LoVo (cell line): ENCODE measurements at places on chromosomes 13 and 19.

- DNase-seq = no peak
Observed at GRCh38 chr19:1354970-1355567, 28.6 kb upstream of the NDUFS7 start.

DNA sequence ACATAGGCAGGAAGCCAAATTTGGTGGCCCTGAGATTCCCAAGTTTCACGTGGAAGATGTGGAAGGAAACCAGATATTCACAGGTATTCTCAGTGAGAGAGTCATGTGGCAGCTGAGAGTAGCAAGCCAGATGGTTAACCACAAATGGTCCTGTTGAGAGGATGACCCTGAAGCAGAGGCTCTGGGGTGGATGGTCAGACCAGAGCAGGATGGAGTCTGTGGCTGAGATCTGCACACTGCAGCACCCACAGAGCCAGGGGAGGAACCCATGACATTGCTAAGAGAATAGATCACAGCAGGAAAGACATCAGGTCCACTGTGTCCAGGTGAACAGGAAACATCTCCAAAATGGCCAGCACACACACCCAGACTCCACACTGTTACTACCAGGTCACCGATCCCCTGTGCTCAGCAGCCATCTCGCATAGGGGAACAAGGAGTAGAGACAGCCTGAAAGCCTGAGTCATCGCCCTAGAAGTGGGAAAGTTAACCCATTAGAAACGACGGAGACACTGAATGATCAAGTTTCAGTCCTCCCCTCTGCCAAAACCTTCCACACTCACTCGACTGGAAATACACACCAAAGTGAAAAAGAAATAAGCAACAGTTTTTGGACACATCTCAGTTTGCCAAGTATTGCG, 160.0 kb downstream of the RBM26 start:
- DNase-seq = no peak

DNA sequence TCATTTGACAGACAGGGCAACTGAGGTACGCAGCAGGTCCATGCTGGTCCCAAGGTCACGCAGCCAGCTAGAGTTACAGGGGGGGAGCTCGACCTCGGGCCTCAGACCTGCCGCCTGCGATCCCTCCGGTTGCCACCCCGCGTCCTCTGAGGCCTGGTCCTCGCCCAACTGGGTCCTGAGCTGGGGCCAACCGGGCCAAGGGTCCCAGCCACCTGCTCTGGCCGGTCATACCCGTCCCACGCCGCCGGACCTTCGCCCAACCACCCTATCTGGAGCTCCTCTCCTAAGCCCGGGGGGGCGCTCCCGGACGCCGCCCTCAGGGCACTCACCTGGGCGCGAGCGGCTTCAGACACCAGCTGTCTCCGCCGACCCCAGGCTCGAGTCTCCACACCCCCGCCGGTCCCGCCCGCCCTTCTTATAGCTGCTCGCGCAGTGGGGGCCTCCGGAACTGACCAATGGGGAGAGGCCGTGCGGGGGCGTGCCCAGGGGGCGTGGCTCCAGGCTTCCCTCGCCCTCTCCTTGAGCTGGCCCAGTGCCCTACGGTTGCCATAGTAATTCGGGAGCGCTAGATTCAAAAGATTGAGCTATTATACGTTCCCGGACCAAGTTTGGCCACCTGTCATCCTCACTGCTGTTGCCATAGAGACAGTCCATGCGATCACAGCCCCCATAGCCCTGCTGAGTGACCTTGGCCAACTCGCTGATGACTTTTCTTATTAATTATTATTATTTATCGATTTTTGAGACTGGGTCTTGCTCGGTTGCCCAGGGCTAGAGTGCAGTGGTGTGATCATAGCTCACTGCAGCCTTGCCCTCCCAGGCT, at the start of gene PLIN5:
PLIN5 (minus strand) TSS at position 389 of the 823 bp plus-strand sequence. CDS start 1,150 bp downstream, outside the sequence.
- peak; percentile 50 for DNase-seq

- DNase-seq = no peak
Observed at GRCh38 chr13:64457976-64458375, 2772.2 kb downstream of the PCDH9 start.

DNA sequence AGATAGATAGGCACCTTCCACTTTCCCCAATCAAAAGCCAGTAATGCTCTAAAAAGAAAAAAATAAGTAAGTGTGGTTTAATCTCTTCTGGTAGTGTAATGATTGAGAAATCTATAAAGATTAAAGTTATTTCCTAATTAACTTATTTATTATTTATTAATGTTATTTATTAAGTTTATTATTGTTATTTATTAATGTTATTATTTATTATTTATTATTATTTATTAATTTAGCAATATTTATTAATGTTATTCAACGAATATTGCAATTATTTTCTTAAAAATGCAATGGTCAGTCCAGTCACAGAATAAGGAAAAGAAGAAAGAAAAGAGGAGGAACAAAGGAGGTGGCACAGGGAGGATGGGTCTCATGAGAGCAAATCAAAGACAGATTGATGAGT, 100.7 kb downstream of the FREM2 start:
- DNase-seq = no peak

GRCh38 chr19:19711306-19711933, 21.5 kb downstream of the ZNF14 start:
- DNase-seq = no peak

- DNase-seq = no peak
Observed at GRCh38 chr13:110486061-110486715, 75.3 kb downstream of the RAB20 start.

DNA sequence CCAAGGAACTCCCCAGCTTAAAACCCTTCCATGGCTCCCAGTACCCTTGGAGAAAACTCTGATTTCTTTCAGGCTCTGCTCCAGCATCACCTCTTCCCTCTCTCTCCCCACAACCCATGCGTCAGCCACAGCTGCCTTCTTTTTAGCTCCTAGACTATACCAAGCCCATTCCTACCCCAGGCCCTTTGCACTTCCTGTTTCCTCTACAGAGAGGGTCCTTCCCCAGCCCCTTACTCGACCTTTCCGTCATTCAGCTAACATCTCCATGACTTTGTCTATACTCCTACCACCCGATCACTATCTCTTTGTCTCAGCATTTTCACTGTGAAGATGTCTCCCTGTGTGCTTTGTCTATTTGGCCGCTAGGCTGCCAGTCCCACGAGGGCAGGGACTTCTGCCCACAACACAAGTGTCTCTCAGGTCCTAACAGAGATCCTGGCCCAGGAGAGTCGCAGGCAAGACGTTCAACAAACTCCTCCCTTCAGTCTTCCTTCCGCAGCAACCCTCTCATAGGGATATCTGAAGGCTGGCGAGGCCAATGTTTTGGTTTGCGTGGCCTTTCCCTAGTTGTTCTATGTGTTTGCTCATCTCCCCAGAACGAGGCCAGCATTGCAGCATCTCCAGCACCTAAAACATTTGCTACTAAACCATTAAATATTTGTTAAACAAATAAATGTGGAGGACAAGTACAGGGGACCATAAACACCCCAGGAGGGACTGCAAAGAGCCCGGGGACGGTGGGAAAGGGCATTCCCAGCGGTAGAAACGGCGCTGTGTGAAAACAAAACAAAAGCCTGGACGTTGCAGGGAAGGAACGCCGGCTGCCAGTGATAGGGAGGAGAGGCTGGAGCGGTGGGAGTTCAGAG, 816 bp downstream of the CCNP start:
- no peak for DNase-seq

DNA sequence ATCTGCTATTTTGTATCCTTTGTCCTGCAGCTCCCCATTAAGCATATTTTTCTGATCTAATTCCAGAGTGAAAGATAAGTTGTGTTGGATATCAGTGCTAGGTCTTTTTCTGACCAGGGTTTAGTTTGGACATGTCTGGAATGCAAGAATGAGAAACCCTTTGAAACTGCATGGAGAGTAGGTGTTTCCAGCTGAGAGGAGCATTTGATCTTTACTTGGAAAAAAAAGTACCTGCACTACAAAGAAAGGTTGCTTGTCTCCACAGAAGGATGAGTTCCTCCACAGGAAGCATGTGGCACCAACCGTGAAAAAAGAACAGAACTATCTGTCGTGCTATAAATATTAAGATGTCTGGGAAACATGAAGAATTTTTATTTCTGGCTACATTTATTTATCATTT, 36.6 kb upstream of the MED4 start:
- DNase-seq = no peak

GRCh38 chr19:6412447-6413091, 12.0 kb downstream of the KHSRP start:
- DNase-seq = no peak

DNA sequence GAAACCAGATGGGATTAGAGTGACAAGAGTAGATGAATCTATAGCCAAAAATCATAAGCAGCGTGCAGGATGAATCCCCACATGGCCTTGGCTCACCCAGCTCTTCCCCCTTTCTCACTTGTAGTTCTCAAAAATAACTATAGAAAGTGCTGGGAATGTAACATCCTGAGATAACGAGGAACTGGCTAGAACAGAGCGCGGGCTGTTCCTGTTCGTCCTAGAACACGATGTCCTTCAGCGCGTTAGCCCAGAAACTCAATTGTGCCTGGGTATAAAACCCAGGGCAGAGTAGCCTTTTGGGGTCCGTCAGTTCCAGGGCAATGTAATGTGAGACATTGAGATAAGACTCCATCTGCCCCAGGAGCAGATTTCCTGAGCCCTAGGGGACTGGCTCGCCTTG, 326.2 kb downstream of the TSHZ3 start:
- no peak for DNase-seq

DNA sequence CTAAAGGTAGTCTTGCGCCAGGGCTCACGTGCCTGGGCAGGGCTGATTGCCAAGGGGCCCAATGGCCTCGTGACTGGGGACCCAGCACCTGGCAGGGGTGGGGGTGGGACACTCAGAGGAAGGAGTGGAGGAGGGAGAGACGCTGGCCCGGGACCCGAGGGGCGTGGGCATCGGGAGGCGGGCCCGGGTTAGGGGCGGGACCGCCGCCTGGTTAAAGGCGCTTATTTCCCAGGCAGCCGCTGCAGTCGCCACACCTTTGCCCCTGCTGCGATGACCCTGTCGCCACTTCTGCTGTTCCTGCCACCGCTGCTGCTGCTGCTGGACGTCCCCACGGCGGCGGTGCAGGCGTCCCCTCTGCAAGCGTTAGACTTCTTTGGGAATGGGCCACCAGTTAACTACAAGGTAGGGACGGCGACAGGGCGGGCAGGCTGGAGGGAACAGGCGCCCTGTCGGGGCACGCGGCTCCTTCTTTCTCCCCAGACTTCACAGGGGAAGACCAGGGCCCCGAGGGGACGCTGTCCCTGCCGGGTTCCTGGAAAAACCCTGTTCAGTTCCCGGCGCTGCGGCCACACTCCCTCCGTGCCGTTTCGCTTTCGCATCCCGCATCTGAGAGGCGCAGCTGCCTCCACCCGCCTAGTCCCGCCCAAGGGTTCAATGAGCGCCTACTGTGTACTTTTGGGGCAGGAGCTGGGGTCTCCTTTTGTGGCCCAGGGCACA, at the start of gene IFI30:
IFI30 (plus strand) TSS at position 242 of the 717 bp plus-strand sequence; CDS start at position 271, 29 bp downstream.
- DNase-seq = peak; percentile 80

GRCh38 chr13:45954836-45955800, 97.4 kb downstream of the ZC3H13 start:
- no peak for DNase-seq

DNA sequence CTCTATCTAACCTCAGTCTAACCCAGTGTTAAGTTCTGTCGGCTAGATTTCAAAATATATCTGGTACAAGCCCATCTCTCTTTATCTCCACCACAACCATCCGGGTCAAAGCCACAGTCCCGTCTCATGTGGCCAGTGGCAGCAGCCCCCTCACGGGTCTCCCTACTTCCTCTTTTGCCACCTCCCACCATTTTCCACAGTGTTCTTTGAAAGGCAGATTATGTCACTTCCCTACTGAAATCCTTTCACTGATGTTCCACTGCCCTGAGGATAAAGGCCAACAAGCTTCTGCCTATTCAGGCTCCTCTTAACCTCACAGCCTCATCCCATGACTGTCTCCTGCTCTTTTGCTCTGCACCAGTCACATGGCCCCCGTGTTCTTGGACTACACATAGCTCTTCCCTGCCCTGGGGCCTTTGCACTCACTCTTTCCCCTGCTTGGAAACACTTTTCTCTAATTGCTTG, 117.2 kb downstream of the UBL3 start:
- DNase-seq = no peak

- no peak for DNase-seq
Observed at GRCh38 chr19:33813391-33814101, 16.9 kb downstream of the KCTD15 start.

GRCh38 chr19:15280915-15281683, 48.9 kb upstream of the EPHX3 start:
- peak; percentile 38 for DNase-seq

DNA sequence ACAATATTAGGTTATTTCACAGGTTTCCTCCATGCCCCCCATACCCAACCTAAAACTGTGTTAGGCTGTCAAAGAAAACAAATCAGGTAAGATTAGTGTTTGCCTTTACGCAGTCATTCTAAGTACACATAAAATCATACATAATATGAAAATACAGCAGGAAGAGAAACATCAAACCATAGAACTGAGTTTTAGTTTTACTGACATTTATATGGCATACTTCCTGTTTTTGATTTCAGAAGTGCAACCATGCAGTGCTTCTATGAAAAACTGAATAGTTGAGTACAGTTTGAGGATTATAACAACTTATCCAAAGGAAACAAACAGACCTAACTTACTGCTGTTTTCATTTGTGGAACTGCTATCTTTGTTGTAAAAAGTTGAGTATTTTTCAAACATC, 91.3 kb downstream of the KCNRG start:
- no peak for DNase-seq

DNA sequence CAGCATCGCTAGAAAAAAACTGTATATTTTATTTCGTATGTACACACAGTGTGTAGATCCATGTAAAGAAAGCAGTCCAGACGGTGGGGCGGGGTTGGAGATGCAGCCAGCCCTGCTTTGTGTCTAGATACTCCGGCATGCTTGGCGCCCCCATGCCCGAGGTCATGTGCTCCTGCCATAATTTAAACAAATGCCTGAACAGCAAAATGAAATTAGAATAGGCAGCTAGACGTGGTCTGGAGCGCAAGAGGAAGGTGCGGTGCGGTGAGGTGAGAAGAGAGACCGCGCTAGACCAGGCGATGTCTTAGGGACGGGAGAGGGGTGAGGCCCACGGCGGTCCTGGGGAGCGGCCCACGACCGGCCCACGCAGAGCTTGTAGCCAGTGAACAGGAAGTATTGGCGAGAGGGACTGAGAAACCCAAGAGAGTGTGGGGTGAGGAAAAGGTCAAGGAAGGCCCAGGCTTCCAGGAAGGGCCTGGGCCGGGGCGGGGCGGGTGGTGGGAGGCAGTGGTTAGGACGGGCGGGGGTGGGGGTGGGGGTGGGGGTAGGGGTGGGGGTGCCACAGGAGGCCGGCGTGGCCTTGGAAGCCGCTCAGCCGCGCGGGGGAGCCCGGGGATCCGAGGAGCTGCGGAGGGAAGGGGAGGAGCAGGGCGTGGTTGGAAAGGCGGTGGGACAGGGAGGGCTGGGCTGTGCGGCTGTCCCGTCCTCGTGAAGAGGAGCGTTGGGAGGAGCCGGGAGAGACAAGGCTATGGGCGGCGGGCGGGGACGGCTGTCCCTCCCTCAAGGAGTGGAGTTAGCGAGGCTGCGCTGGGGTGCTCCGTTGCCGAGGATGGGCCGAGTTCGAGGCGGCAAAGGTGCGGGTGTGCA, 254.7 kb upstream of the SGCG start:
- no peak for DNase-seq

- DNase-seq = no peak
Observed at GRCh38 chr13:30798776-30799355, 63.5 kb downstream of the ALOX5AP start.

GRCh38 chr19:42091742-42092141, 15.8 kb downstream of the ZNF574 start:
- DNase-seq = peak; percentile 61

- no peak for DNase-seq
Observed at GRCh38 chr13:23723471-23723870, 153.3 kb downstream of the TNFRSF19 start.

- DNase-seq = no peak
Observed at GRCh38 chr19:4582980-4583842, 23.7 kb upstream of the SEMA6B start.
